NCI-H1694 (cell line): ENCODE measurements at places on chromosomes 7 and 10.

GRCh38 chr10:50540069-50540825, 83.5 kb downstream of the SGMS1 start:
- DNase-seq = no peak

DNA sequence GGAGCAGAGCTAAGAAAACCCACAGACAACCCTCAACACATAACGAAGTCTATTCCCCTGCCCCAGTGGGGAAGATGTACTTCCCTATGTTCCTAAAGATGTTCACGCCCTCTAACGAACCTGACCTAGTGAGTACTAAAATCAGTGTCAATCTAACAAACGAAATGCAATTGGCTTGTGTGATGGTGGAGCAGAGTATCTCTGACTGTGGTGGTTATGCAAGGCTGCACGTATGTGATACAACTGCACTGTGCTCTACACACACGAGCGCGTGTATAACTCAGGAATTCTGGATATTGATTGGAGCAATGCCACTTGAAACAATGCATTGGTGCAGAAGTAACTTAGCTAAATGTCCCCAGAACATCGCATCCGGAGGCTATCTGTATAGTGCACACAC, 1.3 kb downstream of the ANKRD16 start:
- DNase-seq = no peak

DNA sequence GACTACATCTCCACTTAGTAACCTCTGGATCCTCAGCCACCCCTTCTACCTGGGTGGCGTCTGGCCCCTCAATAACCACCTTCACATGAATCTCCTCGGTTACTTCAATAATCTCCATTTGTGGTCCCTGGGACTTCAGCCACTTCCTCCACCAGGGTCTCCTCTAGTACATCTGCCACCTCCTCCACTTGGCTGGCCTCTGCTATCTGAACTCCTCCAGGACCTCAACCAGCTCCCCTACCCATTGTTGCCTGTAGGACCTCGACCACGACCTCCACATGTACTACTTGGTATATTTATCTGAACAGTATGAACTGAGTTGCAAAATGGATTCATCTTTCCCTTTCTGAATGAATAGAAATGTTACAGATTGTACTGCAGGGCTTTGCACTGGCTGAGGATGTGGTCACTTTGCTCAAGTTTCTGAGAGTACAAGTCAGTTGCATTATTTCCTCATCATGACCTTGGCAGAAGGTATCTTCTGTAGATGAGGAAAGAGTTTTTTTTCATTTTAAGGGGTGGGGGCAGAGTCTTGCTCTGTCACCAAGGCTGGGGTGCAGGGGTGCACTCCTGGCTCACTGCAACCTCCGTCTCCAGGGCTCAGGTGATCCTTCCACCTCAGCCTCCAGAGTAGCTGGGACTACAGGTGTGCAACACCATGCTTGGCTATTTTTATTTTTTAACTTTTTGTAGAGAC, 36.0 kb downstream of the MAT1A start:
- no peak for DNase-seq

DNA sequence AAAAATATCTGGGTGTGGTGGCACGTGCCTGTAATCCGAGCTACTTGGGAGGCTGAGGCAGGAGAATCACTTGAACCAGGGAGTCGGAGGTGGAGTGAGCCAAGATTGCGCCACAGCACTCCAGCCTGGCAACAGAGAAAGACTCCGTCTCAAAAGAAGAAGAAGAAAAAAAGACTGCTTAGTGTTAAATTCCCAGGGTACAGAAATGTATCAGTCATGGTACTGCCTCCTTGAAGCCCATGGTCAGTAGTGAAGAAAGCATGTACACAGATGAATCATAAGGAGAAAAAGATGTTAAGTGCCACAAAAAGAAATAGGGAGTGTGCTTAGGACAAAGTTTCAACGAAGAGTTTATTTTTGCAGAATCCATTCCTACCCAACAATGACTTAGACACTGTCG, 62.5 kb upstream of the KMT2E start:
- no peak for DNase-seq

GRCh38 chr7:44561962-44562621, 11.6 kb downstream of the DDX56 start:
- no peak for DNase-seq
